ENCODE measurements at places on chromosomes 3 and 15.

DNA sequence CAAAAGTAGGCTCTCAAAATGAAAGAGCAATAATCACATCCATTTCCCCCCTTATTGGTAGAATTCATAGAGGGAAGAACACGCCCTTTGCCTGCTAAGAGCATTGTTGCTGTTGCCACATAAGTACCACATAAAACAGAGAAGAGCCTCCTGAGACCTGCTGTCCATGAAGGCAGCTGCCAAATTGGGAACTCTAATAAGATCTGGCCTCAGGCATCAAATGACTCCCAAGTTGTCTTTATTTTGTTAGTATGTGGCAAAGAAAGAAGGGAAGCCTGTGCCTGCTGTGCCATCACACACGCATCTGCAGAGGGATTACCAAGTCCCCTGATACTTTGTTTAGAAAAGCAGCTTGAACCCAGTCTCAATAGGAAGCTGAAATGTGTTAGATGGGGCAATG, 23.9 kb downstream of the VGLL3 start:
- no peak for DNase-seq

- no peak for DNase-seq
These were observed 120.3 kb upstream of the CHRM5 start for GRCh38 chr15:33848011-33848410.

DNA sequence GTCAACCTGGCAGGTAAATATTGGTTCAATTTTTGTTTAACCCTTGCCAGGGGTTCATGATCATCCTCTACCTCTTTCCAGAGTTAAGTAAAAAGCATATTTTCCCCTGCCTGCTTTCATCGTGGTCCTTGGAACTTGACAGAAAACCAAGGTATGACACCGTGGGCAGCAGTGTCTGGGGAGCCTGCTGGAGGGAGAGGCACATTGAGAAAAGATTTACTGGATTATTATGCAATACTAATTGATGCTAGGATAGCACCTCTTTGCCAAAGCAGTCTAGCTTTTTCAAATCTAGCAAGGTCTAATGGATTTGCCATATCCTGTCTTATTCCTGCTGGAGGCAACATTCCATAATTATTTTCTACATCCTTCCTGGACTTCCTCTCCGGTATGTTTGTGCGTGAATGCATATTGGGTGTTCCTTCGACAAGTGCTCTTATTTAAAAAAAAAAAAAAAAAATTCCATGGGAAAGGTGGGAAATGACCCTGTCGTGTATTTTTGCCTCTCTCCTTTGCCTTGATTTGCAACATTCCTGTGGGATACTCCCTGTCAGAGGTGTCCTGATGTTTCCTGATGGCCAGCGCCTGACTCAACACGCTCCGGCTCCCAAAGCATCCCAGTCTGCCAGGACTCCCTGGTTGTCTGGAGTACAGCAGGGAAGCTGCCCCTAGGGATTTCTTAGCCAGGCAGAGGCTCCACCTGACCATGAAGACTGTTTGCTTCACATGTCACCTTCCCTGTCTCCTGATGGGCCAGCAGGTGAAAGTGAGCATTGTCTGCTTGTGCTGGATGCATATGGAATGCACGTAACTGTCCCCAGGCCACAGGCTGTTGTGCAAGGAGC, 6.3 kb downstream of the BHLHE40 start:
- DNase-seq: no peak

DNA sequence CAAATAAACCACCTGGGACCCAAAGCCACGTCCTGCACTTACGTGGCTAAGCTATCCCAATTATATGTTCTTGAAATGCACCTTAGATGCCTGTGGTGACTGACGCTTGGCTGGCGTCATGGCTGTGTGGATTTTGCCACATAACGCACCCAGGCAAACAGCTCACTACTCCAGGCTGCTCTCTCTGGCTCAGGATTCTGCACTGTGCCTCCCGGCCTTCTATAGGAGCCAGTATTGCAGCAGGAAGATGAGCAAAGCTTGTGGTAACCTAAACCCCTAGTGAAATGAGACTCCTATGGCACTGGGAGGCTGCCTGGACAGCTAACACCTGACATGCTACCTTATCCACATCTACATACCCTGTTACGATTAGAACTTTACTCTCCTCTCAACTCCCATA, 179.3 kb downstream of the THRB start:
- DNase-seq: no peak

GRCh38 chr15:96974761-96975160, 644.3 kb downstream of the NR2F2 start:
- no peak for DNase-seq

GRCh38 chr3:158111861-158112260, 2.0 kb downstream of the RSRC1 start:
- DNase-seq: no peak

GRCh38 chr3:189406148-189406547, 225.0 kb upstream of the TP63 start:
- DNase-seq: no peak

DNA sequence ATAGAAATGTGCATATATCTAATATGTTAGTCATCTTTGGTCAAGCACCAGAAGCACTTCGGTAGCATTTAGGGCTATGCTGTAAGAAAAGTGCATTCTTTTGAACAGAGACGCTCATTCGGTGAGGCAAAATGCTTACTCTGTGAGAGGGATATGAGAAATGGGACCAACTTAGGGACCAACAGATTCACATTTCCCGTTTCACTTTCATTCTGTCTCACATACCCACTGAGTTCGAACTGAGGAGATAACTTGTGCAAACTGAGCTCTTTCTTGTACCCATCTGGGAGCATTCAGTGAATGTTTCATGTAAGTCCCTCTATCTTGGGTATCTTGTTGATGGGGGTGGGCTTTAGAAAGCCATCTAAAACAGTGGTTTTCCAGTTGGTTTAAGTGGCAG, 135.3 kb downstream of the FEZF2 start:
- no peak for DNase-seq

GRCh38 chr3:161854232-161854771, 357.7 kb downstream of the OTOL1 start:
- no peak for DNase-seq

GRCh38 chr3:184598574-184598927, 37.0 kb downstream of the EPHB3 start:
- DNase-seq: no peak

DNA sequence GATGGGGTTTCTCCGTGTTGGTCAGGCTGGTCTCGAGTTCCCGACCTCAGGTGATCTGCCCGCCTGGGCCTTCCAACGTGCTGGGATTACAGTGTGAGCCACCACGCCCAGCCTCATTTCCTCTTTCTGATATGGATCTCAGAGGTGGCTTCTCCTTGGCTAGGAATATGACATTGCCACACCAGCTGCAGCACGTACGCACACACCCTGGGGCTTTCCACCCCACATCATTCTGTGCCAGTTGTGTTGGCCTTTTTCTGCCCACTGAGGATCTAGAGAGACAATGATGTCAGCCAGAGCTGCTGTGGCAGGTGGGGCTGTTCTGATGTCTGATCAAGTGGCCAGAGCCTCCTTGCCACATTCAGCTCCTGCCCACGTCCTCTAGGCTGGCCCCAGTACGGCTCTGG, 29.0 kb downstream of the TMEM45A start:
- DNase-seq: no peak

DNA sequence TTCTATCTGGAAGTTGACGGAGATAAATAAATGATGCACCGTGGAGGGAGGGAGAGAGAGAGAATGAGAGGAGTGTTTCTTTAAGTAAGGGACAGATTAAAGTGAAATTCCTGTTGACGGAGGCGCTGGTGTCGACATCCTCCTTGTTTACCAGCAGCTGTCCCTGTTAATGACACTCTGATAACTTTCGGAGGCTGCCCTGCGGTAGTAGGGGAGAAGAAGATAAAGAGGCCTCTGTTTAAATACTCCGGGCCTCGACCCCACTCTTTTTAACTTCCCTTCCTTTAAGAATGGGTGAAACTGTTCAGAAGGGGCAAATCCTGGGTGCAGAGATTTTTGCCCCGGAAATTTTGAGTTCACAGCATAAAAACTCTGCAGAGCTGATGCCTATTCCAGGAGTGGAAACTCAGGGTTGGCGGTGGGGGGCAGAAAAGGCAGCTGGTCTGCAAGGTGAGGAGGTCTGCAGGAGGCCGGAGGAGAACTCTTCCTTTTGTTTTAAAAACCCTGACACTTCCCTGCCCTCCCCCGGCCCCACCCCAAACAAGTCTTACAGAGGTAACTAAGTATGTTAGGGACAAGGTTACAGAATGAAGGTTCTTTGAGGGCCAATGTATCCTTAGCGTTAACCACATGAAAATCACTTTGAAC, 276.6 kb upstream of the NR2F2 start:
- no peak for DNase-seq

DNA sequence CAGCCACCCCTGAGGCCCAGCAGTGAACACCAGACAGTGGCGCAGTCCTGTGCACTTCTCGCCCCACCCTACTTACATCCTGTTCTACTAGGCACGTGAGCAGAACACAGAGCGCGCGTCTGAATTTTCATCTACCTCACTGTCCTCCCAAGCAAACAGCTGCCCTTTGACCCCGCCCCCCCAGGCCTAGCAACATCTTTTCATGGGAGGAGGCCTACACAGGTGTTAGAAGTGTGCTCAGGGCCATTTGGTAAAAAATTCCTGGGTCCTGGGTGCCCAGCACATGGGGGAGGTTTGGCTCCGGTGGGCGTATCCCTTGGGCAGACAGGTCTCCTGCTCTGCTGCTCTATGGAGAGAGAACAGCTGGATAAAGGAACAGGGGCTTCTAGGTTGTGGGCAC, 95.0 kb downstream of the MYLK start:
- DNase-seq: no peak

- no peak for DNase-seq
These were observed 126.5 kb downstream of the UBE2E2 start for GRCh38 chr3:23329471-23330105.

DNA sequence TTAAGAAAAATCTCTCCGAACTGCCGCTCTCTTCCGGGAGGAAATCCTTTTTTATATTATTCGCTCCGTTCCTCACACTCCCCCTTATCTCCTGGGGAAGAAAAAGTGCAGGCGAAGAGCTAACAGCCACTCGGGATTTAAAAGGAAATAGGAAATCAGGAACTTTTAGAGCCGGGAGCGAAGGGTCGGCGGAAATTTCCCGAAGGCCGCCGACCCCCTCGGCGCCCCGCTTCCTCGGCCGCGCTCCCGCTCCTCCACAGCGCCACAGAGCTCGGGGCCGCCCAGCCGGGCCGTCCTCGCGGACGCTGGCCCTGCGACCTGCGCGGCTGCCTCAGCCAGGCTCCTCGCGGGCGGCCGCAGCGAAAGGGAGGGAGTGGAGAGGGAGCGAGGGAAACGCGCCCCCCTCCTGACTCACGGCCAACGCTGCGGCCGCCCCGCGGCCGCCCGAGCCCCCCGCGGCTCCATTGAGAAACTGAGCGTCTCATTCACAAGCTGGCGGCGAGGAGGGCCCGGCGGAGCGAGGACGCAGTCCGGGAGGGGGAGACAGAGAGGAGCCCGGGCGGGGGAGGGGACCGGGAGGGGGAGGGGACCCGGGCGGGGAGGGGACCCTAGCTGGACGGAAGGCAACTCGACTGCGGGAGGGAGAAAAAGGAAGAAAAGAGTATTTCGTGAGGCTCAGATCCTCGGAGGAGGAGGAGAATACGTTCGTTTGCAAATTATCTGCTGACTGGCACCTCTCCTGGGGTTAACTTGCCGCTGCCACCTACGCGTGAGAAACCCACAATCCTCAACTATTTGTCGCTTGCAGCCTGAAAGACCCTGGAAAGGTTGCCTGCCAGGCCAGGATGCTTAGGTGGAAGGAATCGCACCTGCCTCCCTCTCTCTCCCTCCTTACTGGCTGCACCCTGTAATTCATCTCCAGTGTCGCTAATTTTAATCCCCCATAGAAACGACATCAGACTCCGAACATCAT, at the start of gene PTPN9:
TSS of gene PTPN9 (minus strand) at position 368 of the 973 bp plus-strand sequence. CDS start 539 bp downstream, outside the sequence.
- peak; percentile 40 for DNase-seq

GRCh38 chr3:24520976-24521419, 26.3 kb upstream of the THRB start:
- DNase-seq: no peak

GRCh38 chr15:55915876-55916567, 77.4 kb downstream of the NEDD4 start:
- DNase-seq: no peak

GRCh38 chr3:156978481-156978961, 152.4 kb downstream of the LEKR1 start:
- no peak for DNase-seq

GRCh38 chr15:65621638-65622037, at the start of gene SLC24A1:
Gene SLC24A1 (plus strand): TSS chr15:65621938. CDS start chr15:65624081, 2,143 bp downstream.
- no peak for DNase-seq

DNA sequence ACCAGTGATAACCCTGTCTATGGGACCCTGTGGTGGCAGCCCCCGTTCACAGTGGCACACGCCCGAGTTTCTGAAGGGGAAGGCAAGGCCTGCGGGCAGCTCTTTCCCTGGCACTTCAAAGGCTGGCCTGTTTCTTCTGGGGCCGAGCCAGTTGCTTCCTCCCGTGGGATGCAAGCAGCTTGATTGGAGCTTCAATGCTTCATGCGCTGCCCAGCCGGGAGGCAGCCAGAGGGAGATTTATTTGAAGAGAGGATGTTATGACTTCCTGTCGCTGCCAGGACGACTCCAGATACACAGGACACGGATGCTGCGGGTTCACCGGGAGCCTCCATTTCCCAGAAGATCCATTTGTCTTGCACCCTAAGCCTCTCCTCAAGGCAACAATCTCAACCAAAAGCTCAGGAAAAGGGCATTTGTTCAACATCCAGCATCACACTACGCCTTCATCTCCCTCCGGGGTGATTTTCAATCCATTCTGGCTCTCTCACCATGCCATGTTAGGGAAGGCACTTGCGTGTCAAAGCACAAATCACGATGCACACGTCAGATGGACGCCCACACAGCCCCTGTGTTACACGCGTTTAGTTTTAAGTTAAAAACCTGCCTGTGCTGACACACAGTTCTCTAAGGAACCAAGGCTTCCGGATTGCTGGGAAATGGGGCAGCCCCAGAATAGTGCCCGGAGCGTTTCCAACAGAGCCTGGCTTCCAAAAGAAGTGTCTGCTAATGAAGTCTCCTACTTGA, 330.2 kb downstream of the OCA2 start:
- no peak for DNase-seq

DNA sequence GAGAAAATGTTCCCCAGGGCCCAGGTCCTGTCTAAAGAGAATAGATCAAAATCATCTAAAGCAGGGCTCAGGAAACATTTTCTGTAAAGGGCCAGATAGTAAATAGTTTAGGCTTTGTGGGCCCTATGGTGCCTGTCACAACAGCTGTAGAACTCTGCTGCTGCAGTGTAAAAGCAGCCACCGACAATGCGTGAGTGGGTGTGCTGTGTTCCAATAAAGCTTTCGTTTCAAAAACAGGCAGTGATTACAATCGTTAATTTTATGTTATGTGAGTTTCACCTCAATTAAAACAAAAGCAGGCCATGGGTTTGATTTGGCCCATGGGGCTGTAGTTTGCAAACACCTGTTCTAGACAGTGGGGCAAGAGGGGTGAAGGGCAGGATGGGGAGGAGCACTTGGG, 12.5 kb upstream of the HEG1 start:
- no peak for DNase-seq

GRCh38 chr3:7700977-7701376, 800.6 kb upstream of the LMCD1 start:
- no peak for DNase-seq

DNA sequence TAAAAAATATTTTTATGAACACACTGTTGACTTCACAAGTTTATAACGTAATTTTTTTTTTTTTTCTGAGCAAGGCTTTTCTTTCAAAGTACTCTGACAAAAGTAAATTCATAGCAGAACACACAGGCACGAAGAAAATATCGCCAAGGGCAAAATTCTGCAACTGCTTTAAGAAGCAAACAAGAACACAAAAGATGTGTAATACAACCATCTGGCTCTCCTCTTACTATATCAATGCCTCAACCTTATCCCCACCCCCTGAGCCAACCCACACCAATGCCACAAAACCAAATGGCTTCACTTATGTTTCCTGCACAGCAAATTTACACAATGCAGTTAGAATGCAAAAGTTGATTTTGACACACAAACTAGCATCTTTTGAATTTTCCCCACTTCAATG, 274.2 kb downstream of the FOXP1 start:
- no peak for DNase-seq

- DNase-seq: no peak
These were observed 60.4 kb upstream of the LRRC3B start for GRCh38 chr3:26562021-26562768.

All from stimulated activated CD8-positive, alpha-beta memory T cell treated with anti-CD3 and anti-CD28 coated beads, Interleukin-7, amount 100 ng/mL, for 1 hour (primary cell).